AG04449 (cell line): ENCODE measurements at places on chromosomes 12 and 14.

- no peak for DNase-seq
These were observed 13.1 kb downstream of the CFAP54 start for GRCh38 chr12:96502477-96502876.

DNA sequence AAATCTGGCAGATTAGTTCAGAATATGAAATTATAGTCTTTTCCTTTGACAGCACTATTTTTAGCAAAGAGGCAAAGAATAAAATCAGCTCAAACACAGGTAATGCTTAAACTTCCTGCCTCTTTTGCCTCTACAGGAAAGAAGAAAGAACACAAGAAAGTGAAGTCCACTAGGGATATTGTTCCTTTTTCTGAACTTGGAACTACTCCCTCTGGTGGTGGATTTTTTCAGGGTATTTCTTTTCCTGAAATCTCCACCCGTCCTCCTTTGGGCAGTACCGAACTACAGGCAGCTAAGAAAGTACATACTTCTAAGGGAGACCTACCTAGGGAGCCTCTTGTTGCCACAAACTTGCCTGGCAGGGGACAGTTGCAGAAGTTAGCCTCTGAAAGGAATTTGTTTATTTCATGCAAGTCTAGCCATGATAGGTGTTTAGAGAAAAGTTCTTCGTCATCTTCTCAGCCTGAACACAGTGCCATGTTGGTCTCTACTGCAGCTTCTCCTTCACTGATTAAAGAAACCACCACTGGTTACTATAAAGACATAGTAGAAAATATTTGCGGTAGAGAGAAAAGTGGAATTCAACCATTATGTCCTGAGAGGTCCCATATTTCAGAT lies 17.4 kb downstream of the TMPO start:
- DNase-seq: no peak

DNA sequence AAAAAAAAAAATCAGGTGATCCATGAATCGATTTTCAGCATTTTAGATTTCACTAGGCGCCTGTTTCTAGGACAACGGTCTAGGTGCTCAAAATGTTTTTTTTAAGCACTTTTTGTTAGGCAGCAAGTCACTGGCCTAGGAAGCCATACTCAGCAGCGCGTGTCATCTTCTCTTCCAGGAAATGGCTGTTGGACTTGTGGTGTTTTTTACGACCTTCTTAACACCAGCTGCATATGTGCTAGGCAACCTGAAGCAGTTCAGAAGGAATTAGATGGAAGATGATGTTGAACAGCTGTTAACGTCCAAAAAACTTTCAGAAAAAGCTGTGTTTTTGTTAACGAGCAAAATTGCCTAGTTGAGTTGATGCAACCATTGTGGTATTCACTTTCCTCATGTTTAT lies 868 bp downstream of the COX8C start:
- DNase-seq: no peak

DNA sequence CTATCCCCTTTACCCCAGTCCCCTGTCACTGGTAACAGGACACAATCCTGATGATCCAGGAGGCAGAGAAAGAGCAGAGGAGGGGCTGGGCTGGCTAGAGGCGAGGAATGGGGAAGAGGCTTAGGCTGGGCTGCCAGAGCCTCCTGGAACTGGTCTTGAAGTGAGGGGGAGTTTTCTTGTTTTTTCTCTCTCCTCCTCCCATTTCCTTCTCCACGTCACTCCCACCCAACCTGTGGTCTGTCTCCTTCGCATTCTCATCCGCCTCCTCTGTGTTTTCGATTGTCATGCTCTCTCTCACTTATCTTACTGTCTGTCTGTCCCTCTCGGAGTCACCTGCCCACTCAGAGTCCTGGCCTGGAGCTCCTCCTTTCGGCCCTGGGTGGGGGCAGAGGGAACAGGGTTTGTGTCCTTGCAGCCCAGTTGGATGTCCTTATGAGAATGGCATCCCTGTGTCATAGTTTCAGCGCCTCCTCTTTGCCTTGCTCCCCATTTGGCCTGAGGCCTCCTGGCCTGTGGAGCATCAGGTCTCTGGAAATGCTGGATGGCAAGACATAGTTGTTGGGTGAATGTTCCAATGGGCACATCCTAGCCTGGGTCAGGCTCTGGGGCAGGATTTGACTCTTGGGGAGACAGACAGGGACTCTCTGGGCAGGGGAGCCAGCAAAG lies 3.4 kb upstream of the KRT80 start:
- no peak for DNase-seq

GRCh38 chr12:58858030-58858429 lies 62.3 kb downstream of the LRIG3 start:
- no peak for DNase-seq

DNA sequence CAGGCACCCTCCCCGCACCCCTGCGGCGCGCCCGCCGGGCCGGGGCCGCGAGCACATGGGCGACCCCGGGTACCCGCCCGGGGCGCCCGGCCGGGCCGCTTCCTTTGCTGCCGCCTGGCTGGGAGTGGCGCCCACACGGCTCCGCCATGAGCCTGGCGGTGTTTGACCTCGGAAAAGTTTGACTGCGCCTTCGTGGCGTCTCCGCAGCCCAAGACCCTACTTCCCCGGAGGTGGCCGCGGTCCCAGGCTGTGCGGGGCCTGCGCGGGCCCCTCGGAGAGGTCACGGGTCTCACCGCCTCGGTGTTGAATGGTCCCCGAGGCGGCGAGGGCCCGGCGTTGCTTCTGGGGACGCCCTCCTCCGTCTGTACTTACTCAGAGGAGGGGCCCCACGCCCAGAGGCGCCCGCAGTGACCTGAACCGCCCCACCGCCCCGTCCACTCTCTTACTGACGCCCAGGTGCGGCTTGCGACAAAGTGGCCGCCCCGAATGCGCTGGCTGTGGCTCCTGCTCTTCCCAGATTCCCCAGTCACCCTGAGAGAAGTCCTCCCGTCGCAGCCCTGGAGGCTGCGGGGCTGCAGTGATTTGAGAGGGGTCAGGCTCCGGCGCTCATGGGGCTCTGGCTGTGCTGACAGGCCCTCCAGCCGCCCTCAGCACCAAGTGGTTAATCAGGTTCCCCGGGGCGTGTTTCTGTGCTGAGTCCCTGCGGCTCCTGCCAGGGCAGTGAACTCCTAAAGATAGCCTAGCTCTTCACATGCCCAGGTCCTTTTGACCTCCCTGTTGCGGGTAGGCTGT lies 5.8 kb downstream of the KMT5A start:
- no peak for DNase-seq

GRCh38 chr12:94753036-94753679 lies 102.8 kb upstream of the TMCC3 start:
- no peak for DNase-seq

- no peak for DNase-seq
These were observed 21.3 kb downstream of the POU6F1 start for GRCh38 chr12:51196547-51196946.

DNA sequence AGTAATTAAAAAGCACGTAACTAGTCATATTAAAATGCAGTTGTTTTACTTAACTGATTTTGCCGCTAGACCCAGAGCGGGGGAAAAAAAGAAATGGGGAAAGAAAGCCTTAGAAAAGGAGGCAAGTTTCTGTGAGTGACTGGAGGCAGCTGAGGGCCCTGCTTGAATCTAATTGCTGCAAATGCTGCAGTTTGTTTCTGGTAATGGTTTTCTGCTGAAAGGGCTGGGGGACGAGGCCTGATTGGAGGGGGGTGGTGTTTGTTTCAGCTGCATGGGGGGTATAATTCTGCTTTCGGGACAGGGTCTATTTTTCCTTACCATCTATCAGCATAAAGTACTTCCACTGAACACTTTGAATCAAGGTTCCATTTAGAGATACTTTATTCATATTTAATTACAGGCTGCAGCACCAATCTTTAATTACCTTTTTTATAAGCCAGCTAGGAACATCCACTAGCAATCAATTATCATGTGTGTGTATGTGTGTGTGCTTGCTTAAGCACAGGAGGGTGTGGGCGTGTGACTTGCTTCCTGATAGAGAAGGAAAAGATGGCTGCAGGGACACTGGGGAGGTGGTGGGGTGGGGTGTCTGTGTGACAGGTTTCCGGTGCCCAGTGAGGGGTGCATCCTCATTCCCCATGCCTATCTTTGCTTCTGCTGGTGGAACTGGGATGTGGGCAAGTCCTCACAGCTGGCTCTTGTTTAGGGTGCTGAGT lies 83.4 kb downstream of the ADCK1 start:
- no peak for DNase-seq

DNA sequence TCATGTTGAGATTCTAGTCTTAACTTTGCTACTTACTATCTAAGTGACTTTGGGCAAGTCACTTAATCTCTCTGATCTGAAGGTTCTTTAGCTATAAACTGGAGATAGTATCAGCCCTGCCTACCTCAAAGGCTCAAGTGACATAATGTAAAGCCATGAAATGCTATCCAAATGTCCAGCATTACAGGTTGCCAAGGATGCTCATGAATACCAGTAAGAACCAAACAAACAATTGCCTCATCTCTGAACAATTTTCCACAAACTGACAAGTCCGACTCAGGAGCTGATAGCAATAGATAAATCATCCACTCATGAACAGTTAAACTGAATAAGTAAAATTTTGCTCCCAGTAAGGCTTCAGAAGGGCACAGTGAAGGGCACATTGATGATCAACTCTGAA lies 51.5 kb downstream of the LMNTD1 start:
- DNase-seq: no peak

DNA sequence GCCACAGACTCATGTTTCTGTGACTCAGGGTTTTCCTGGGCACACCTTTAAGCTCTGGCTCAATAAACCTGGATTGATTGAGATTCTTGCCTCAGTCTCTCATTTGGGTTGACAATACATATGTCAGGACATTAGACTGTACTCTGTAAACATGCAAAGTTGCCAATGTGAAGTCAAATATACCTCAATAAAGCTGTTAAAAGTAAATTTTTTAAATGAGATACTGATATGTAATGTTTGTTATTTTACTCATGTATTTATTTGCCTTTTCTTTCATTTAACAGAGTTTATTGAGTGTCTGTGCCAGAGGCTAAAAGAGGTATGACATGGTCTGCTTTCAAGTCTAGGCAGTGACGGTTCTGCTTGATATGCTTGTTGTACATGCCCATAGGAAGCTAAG lies 3.7 kb upstream of the ETFBKMT start:
- no peak for DNase-seq

GRCh38 chr14:78752518-78753188 lies 582.5 kb downstream of the NRXN3 start:
- no peak for DNase-seq

DNA sequence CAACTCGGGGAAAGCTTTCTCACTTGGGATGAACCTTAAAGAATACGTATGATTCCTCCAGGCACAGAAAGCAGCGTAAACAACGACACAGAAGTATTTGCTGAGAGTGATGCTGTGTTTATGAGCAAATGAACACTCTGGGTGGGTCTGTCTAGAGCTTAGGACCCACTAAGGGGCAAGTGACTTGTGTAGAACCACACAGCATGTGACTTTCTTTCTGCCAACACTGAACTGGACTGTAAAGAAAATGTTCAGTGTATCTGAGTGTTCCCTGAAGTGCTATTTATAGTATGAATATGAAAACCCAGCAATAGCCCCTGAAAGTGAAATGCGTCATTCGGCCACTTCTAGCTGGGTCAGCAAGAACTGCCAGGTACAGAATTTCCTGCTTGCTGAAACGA lies 78.5 kb downstream of the ST8SIA1 start:
- DNase-seq: no peak

- no peak for DNase-seq
These were observed 47.8 kb downstream of the VRK1 start for GRCh38 chr14:96844857-96845570.
